Stimulated activated CD4-positive, alpha-beta T cell treated with anti-CD3 and anti-CD28 coated beads, Interleukin-1b, Interleukin-23, amount 100 ng/mL, for 1 hour (primary cell): ENCODE measurements at places on chromosomes 2 and 18.

GRCh38 chr2:43609290-43609918 lies 13.6 kb upstream of the THADA start:
- DNase-seq = no peak

DNA sequence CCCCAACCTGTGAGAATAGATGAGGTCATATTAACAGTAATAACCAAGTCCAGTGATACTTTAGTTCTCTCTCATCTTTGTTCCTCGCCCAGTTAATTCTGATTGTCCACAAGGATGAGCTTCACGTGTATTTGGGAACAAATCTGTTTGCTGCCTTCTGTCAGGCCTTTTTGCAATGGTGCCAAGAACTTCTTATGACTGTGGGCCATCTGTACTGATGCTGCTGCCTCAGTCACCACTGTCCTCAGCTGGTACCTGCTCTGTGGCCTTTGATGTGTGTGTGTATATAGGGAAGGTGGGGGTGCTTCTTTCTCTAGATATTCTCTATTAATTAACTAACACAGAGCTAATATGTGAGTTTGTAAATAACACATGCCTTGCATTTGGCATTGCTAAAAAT lies 392.9 kb downstream of the TGIF1 start:
- no peak for DNase-seq

GRCh38 chr2:86825036-86825692 lies 34.5 kb upstream of the CD8A start:
- no peak for DNase-seq

GRCh38 chr18:63152791-63153190 lies 166.8 kb downstream of the BCL2 start:
- DNase-seq = no peak

GRCh38 chr2:35114765-35115164 lies 1240.8 kb upstream of the CRIM1 start:
- DNase-seq = no peak

DNA sequence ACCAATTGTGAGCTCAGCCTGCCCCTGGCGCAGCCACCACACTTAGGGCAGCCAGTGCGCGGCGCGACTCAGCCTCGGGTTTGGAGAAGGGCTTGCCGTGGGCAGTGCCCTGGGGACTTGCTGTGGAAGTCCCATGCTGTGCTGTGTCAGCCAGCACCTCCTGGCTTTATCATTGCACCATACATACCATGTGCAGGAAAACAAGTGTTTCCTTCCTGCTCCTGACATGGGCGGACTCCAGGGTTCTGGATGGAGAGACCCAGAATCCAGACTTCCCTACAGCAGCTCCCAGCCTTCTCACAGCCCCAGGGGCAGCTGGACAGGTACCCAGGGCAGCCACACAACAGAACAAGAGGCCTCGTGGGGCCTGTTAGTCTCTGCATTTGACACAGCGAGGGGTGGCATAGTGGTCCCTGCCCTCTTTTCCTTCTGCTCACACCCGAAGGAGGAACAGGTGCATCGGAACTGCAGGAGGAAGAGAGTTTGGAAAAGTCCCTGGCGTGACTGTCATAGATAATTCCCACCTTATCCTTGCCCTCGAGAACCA lies 54.2 kb downstream of the SDC1 start:
- DNase-seq = no peak

DNA sequence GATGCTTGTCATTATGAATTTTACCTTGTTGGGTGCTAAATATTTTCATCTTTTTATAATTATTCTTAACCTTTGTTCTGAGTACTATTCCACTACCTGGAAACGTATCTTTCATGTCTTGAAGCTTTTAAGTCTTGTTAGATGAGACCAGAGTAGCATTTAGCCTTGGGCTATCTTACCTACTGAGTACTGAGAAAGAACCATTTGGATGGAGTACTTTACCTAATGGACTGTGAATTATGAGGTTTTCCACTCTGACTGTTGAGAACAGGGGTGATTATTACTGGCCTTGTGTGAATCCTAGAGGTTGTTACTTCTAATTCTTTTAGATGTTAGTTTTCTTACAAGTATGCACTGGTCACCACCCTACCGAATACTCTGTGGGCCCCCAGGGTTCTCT lies 63.5 kb downstream of the CCDC102B start:
- no peak for DNase-seq

DNA sequence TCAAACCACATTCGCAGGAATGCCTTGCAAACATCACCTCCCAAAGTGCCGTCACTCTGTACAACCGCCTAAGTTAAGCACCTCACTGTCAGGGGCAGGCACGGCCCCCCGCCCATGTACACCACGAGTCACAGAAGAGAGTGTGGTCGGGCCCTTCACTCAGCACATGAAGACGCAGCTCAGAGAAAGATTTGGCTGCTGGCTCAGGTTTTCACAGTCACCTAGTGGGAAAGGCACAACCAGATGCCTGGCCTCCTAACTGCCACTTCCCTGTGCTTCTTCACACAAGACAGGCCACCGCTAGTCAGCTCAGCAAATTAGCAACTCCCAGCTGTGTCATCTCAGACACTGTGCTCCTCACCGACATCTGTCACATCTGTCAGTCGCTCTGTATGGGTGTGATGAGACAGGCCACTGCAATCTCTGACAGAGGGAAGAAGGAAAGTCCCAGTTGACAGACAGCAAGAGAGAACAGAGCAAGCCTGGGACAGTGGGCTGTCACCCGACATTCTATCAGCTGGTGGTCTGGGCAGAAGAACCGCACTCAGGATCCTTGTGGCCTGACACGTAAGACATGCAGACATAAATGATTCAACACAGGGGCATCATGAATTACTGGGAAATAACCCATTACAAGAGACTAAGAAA lies 60.8 kb downstream of the CRACDL start:
- no peak for DNase-seq

GRCh38 chr2:25313711-25314513 lies 27.8 kb downstream of the DNMT3A start:
- no peak for DNase-seq

DNA sequence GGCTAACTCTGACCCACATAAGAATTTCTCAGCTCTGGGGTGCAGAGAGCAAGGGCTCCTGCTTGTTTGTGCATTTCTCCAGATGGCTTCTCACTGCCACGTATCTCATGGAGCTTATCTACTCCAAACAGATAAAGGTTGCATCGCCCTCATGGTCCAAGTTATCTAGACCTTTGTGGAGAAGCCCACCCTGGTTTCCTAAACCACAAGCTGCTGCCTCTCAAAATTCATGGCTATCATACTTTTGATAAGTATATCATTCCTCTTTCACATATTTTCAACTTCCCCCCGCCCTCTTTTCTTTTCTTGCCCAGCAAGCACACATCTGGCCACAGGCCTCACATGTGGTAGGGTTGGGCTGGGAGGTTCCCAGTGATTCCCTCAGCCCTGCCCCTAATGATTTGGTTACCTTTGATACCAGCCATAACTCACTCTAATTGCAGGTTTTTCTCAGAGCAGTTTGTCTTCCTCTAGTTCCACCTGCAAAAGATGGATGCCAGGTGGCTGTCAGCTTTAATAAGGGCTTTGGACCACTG lies 146.0 kb downstream of the RHBDD1 start:
- no peak for DNase-seq

DNA sequence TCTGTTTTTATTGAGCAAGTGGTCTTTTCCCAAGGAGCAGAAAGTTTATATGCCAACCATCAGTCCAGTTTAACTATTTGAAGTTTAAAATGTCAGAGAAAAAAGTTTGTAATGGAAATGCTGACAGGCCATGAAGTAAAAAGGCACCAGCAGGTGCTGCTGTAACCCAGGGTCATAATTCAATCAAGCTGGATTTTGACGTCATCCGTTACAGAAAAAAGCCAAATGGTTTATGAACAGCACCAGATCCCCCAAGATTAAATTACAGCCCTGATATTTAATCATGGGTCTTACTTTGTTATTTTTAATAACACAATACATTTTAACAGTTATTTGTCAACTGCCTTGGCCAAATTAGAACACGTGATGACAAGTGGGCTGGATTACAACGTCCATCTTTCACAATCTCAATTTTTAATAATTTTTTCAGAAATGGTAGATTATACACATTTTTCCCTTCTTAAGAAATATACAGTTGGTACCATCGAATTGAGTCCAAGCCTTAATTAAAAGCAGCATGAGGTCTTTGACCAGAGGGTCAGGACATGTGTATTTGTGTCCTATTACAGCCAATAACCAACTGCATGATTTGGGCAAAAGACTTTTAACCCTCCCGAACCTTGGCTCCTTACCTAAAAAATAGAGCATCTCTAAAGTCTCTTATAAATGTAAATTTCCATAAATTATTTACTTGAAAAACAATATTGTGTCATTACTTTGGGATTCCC lies 10.0 kb downstream of the TCF4 start:
- DNase-seq = no peak

GRCh38 chr2:10452312-10452711 lies 4.2 kb upstream of the ODC1 start:
- DNase-seq = no peak

DNA sequence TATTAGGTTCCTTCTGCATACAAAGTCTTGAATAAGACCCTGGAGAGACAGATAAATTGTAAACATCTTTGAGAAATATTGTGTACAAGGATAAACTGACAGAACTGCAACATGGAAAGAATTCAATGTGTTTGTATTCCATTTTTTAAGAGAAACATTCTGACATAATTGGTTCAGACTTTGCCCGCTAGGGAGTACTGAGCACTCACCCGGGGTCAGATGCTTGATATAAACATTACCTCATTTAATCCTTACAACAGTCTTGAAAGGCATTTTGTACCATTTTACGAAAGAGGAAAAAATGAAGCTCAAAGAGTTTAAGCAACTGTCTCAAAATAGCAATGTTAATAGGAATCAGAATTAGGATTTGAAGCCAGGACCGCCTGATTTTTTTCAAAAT lies 416.7 kb upstream of the CRIM1 start:
- DNase-seq = no peak

DNA sequence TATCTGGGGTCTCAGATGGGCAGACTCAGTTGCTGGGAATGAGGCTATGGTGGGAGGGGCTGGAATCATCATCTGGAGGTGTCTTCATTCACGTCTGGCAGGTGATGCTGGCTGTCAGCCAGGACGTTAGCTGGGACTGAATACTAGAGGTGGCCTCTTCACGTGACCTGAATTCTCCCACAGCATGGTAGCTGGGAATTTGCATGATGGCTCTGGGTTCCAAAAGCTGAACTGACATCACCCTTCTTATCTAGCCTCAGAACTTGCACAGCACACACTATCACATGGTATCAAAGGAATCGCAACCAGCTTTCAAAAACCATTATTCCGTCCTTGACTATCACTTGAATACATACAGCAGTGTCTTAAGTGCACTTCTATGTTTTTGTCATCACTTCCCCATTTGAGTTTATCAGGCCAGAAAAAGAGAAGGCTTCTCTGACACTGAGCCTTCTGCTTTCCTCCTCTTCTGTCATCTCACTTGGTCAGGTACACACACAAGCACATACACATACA lies 53.0 kb upstream of the LRP2 start:
- DNase-seq = no peak

DNA sequence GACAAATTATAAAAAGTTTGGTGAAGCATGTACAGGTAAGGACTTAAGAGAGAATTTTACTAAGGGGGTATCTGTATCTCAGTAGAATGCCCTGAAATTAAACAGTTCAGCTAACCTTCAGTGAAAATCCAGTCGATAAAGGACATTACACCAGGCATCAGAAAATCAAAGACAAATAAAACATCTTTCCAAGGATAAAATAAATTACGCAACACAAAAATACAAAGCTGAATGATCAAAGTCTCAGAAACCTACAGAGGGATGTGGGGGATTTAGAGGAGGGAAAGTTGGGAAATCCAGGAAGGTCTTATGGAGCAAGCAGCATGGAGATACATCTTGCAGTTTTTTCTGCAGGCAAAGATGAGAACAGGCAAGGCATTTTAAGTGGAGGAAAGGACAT lies 384.1 kb downstream of the TNS1 start:
- no peak for DNase-seq

DNA sequence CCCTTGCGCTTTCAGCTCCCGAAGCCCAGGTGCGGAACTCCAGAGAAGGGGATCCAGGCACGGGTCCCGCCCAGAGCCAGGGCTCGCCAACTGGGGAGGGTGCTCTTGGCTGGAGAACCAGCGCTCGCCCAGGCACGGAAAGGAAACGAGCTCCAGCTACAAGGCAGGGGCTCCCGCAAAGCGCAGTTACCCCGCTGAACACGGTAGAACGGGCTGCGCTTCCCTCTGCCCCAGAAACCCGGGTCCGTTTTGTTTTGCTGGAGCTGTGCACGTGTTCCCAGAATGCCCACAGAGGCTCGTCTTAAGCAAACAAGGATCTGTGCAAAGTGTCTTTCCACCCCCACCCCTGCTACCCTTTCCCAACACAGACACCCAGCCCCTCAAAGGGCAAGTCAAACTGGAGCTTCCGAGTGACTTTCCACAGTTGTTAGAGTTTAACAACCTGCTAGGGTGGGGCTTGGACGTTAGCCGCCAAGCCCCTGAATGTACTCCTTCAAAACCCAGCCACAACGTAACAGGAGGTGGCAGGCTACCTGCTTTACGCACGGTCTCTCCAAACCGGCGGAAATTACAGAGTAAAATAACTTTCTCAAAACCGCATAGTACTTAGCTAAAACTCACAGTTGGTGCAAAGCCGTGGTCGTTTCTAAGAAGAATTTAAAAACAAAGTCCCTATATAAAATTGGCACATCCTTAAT lies 775 bp downstream of the RNF125 start:
- DNase-seq = no peak

DNA sequence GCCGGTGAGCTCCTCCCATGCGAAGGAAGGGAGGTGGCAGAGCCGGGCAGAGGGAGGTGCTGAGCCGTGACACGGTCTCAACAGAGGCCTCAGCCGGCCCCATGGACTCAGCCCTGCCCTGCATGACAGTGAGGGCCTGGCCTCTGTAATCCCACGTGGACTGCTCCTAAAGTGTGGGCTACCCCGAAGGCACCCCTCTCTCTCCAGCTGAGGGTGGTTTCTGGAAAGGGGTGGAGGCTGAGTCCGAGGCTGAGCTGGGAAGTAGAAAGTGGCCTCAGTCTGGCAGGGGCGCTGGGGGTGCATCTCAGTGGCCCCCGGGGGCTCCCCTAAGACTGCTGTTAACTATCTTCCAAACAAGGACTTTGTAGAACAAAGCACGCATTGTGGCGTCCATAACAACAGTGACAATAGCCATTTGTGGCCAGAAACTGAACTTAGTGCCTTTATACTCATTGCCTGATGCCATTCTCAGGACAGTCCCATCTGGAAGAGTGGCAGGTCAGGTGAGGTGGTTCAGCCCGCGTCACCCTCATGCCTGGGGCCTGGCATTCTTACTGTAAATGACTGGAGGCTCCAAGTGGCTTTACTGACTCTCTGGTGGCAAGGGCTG lies 192.4 kb downstream of the TWIST2 start:
- DNase-seq = no peak

DNA sequence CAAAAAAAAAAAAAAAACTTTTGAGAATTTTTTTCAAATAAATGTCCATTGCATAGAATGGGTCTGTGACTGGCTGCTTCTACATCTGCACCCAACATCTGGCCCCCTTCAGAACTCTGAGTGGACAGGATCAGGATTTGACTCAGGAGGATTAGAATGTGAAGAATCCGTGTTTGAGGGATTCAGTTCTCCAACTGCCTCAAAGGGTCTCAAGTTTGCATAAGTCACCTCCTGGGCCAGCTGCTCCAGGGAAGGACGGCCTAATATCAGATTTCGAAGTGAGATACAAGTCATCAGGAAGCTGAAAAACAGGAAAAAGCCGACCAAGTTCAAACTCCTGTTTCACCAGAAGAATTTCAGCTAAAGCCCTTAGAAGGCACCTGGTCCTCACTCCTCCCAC lies 10.9 kb downstream of the MAT2A start:
- no peak for DNase-seq

- no peak for DNase-seq
Observed at GRCh38 chr2:100050685-100051084, 91.7 kb downstream of the AFF3 start.
